GM23248 (cell line): ENCODE measurements at places on chromosomes 2 and 18.

GRCh38 chr2:163909411-163910080 lies 173.7 kb upstream of the FIGN start:
- DNase-seq = no peak

- DNase-seq = no peak
Measured at GRCh38 chr2:114727012-114727411, 284.6 kb downstream of the DPP10 start.

GRCh38 chr2:129922571-129923264 lies 56.7 kb upstream of the RAB6C start:
- no peak for DNase-seq

- peak; percentile 24 for DNase-seq
Measured at GRCh38 chr18:11741505-11742145, 52.6 kb downstream of the GNAL start.

DNA sequence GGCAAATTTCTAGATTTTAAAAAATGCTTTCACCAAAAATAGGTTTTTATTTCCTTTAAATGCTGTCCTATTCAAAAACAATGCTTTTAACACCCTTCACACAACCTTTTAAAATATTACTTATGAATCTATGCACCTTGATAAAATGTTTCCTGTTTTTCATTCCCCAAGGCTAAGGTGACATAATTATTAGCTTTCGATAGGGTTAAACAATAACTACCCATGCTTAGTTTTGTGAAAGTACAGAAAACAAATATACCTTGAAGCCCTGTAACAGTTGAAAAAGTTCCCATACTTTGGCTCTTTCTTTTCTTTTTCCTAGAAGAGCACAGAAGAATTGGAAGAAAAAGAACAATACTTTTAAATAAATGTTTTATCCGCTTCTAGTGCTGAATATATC lies 54.9 kb upstream of the ITPRID2 start:
- DNase-seq = no peak

DNA sequence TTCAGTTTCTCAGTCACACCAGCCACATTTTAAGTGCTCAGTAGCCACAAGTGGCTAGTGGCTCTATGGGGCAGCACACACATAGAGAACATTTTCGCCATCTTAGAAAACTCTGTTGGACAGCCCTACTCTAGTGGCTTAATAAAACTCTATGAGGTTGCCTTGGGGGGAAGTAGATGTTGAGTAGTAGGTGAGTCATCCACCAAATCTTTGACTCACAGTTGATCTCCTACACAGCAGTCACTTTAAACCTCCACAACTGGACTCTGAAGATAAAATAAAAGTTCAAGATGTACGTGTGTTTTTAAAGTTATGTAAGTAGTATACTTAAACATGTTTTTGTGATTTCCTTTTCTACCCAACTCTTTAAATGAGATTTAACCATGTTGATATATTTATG lies 379.0 kb downstream of the SETBP1 start:
- peak; percentile 88 for DNase-seq

- peak; percentile 34 for DNase-seq
Measured at GRCh38 chr18:35387152-35387571, 10.0 kb upstream of the ZNF396 start.

DNA sequence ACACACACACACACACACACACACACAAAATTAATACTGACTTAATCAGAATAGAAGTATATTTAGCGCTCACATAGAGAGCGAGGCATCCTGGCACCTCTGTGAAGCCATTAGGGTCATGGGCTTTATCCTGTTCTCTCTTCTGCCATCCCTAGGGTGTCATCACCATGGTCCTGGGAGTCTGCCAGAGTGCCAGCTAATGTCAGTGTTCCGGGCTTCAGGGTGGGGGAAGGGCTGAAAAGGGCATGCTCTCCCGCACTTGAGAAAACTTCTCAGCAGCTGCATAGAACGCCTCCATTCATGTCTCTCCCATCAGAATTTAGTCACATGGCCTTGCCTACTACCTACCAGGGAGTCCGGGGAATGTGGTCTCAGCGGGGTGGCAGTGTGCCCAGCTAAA lies 19.7 kb upstream of the DYNC2LI1 start:
- no peak for DNase-seq

- DNase-seq = peak; percentile 42
Measured at GRCh38 chr18:55038162-55038561, 78.9 kb upstream of the CCDC68 start.

DNA sequence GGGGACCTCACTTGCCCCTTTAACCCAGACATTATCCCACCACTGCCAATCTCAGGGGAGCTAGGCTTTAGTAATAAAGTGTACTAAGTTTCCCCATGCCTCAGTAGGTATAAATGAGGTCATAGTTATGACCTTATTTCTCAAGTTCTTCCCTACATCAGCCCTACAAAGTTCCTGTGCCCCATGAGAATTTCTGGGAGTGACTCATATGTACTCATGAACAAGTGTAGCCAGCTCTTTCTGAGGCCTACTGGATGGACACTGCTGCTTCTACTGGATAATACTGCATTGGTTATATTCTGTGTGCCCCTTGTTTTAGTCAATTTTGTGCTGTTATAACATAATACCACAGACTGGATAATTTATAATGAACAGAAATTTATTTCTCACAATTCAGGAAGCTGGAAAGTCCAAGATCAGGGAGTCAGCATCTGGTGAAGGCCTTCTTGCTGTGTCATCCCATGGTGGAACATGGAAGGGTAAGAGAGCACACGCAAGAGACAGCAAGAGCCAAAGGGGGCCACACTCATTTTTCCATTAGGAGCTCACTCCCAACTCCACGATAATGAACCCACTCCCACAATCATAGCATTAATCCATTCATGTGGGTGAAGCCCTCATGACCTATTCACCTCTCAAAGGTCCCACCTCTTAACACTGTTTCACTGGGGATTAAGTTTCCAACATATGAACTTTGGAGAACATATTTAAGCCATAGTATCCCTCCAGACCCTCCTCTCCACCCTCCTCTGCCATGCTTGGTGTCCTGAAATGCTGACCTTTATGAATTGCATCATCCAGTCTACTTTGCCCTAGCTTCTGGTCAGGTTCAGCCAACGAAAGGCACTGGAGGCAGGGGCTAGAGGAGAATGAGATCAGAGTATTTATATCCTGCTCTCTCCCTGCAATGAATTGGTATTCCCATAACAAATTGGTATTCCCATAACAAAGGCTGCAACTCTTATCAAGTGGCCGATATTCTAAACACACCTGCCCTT lies 25.4 kb upstream of the ST3GAL5 start:
- peak; percentile 87 for DNase-seq

DNA sequence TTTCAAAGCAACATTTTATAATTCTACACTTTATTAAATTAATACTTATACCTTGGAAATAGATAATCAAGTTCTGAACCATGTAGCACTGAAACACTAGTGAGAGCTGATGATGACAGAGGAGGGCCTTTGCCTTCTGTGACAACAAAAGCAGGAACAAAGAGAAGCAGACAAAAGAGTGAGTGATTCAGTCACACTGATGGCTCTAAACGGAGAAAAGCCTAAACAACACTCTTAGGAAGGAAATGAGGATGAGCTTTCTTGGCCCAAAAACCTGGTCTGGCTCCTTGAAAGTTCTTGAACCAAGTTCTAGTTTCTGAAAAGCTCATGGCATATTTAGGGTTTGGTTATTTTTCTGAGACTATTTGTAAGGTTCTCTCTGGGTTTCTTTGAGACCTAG lies 271.9 kb downstream of the DPP10 start:
- no peak for DNase-seq
